ENCODE measurements at places on chromosomes 3 and 15. TPM values are rescaled to one million over a fixed set of nuclear protein-coding genes. Genes with fewer than 3 reads are reported as not detected.

Gene SPATA12
- total RNA-seq = 0.43 TPM

Gene MYL3
- 4.2 TPM for total RNA-seq

Gene SLC22A14
- total RNA-seq = not detected

Gene BCL2A1
- 1.2 TPM for total RNA-seq

Gene NISCH
- 40.8 TPM for total RNA-seq

Gene CRYGS
- total RNA-seq = not detected

Gene TMEM40
- 3.0 TPM for total RNA-seq

Gene ZCWPW2
- total RNA-seq = 0.58 TPM

Gene SSUH2
- 0.07 TPM for total RNA-seq

Gene SHQ1
- total RNA-seq = 15.2 TPM

Gene GOLGA6L7
- total RNA-seq = not detected

Gene FES
- total RNA-seq = 24.7 TPM

Gene TUBGCP5
- total RNA-seq = 14.8 TPM

Gene OCA2
- total RNA-seq = not detected

Gene EXD1
- not detected for total RNA-seq

Gene ITIH1
- total RNA-seq = not detected

Gene ATG7
- total RNA-seq = 68.5 TPM

Gene PLS1
- total RNA-seq = 36.4 TPM

Gene LRRC49
- 18.0 TPM for total RNA-seq

Gene BFSP2
- not detected for total RNA-seq

Gene LRRC2
- total RNA-seq = not detected

Gene FOXB1
- total RNA-seq = not detected
